Left ventricle myocardium inferior (tissue), 1 donor: ENCODE measurements at places on chromosomes 16 and 17. TPM values are rescaled to one million over a fixed set of nuclear protein-coding genes. Genes with fewer than 3 reads are reported as not detected.
A peak's percentile ranks its signal among the peaks of the same experiment; 100 is the strongest.

- DNase-seq = no peak
Measured at GRCh38 chr16:3266873-3267537, 10.6 kb upstream of the MEFV start.

The VMO1 gene
- total RNA-seq = 0.63 TPM

The KRT34 gene
- total RNA-seq = not detected

DNA sequence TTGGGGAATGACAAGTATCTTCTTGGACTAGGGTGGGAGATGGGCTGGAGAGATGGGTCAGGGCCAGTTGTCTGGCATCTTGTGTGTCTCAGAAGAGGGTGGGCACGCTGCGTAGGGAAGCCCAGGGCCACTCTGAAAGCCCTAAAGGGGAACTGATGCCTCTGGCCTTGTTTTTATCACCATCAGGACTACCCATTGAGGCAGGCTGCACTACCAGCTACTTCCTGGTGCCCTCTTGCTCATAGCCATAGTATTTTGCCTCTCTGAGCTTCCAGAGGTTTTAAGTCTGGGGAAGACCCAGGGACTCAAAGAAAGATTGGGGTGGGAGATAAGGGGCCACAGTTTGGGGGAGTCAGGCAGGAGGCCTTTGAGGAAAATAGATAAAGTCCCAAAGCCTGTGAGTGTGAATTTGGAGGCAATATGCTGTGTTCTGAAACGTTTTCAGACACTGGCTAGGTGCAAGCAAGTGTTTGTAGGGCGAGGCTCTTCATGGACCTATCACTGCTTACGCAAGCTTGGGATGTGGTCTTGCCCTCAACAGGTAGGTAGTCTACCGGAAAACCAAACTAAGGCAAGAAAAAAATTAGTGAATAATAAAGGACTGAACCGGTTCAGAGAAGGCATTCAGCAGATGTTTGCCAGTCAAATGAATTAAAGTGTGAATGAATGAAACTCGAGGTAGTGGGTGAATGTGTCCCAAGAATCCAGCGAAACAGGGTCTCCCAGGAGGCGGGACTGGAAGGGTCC lies 688 bp upstream of the ITGB3 start:
- DNase-seq = no peak

The MYH2 gene
- 0.33 TPM for total RNA-seq

The KRT12 gene
- total RNA-seq = not detected

DNA sequence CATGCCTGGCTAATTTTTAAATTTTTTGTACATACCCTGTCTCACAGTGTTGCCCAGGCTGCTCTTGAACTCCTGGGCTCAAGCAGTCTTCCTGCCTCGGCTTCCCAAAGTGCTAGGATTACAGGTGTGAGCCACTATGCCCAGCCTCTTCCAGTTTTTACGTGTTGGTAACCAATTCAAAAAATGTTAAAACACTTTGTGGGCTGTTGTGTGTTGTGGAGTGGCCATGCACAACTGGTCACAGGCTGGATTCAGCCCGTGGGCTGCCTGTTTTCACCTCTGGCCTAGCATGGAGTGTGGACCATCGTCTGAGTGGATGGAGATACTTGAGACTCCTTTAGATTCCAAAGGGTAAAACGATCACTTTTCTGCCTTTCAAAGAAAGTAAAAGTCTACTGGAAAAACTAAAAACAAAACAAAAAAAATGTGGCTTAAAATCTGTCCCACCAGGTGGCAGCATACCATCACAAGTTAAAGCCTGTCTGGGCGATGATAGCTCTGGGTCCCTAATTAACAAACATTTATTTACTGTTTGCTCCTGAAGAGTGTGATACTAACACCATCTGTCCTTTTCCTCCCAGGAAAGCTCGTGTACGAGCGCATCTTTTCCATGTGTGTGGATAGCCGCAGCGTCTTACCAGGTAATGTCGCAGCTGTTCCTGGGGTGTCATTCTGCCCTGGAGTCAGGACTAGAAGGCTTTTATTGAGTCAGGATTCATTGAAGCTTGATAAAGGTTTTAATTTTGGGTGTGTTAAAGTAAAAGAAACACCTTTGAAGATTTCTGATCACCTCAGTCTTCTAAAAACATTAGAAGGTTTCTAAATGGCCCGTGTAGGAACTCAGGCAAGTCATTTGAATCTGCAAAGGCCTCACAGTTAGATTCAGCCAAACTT lies 45.8 kb downstream of the VPS35L start:
- DNase-seq = no peak

The NATD1 gene
- 17.7 TPM for total RNA-seq

The SLC43A2 gene
- 4.0 TPM for total RNA-seq

- no peak for DNase-seq
Measured at GRCh38 chr17:206941-207560, 25.6 kb upstream of the DOC2B start.

DNA sequence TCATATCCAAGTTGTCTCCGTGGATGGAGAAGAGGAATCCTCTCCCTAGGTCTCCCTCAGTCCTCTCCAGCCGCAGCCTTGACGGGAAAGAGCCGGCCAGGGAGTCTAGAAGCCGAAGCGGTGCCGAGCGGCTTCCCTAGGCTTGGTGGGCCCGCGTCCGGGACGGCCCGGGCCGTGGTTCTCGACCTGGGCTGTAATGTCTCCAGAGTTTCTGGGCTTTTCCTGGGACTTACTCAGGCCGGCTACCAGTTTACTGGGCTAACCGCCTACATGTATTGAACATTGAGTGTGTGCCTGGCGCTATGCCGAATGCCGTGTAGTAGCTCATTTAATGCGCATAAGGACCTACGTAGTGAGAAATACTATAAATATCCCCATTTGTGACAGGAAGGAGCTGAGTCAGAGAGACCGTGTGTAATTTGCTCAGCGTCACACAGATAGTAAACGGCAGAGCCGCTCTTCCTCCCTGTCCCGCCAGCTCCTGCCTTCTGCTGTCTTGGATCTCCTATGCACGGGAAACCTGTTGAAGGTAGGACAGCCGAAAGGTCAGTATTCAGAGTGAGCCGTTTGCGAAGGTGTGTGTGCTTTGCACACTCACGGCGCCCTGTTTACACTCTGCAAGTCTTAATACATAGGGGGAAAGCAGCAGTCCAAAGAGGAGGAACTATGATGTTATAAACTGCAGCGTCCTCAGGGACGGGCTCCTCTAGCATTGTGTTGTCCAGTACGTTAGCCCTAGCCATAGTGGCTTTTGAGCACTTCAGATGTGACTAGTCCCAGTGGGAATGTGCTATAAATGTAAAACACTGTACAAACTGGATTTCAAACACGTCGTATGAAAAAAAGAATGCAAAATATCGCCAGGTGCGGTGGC lies 723 bp upstream of the SPAG5 start:
- peak; percentile 52 for DNase-seq

- DNase-seq = no peak
Measured at GRCh38 chr17:33435721-33436301, 142.7 kb upstream of the ASIC2 start.

DNA sequence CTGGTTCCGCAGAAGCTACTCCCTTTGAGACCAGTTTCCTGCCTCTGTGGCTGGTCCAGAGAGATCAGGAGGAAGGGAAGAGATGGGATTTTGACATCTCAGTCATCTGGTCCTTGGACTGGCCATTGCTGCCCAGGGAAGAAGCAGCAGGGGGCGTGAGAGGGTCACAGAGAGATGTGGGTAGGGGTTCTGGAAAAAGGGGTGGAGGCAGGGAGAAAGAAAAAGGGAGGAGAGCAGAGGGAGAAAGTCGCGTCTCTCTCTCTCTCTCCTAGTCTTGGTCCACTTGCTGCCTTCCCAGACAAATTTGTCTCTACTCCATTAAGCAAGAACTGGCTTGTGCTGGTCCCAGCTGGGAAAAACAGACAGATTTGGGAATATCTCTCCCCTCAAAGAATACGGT lies 4.4 kb downstream of the SHBG start:
- peak; percentile 46 for DNase-seq

DNA sequence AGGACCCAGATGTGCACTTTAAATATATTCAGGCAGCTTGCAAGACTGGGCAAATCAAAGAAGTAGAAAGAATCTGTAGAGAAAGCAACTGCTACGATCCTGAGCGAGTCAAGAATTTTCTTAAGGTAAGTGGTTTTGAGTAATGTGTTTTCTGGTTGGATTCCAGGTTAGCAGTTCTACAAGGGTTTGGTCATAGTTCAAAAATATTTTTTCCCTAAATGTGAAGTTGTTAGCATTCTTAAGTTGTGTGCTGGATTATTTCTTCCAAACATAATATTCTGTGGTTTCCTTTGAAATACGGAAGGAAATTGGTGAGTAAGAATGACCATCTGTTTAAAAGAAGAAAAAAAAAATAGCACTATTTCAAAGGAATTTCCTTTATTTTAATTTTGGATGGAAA lies 38.4 kb downstream of the PTRH2 start:
- no peak for DNase-seq

The ABCC11 gene
- 0.05 TPM for total RNA-seq

DNA sequence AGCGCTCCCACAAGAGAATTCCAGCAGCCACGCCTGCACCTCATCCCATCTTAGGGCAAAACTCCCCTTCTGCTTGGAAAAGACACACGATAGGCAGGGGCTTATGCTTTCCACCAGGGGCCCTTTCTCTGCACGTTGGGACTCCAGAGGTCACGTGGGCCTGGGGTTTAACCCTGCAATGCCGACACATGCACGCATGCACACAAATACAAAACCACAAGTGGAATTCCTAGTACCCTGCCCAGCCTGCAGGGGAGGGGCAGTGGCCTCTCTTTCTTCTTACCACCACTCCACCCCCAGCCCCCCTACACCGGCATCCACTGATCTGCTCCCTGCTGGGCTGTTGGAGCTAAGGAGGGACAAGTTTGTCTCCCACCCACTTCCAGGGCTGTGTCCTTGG lies 16.8 kb upstream of the CCDC182 start:
- no peak for DNase-seq

DNA sequence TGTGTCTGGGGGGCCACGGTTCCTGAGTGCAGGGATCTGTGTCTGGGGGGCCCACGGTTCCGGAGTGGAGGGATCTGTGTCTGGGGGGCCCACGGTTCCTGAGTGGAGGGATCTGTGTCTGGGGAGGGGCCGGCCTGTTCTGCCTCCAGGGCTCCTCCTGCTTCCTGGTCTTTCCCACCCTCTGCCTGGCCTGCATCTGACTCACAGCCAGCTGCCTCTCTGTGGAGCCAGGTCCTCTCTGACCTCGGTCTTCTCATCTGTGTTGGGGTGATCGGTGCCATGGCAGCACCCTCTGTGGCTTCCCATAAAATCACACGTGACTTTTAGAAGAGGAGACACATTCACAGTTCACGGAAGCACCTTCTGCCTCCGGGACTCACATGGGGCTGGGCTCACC lies 50.3 kb downstream of the ZFPM1 start:
- DNase-seq = no peak

GRCh38 chr17:31058976-31059375 lies 35.8 kb upstream of the NF1 start:
- DNase-seq = no peak

DNA sequence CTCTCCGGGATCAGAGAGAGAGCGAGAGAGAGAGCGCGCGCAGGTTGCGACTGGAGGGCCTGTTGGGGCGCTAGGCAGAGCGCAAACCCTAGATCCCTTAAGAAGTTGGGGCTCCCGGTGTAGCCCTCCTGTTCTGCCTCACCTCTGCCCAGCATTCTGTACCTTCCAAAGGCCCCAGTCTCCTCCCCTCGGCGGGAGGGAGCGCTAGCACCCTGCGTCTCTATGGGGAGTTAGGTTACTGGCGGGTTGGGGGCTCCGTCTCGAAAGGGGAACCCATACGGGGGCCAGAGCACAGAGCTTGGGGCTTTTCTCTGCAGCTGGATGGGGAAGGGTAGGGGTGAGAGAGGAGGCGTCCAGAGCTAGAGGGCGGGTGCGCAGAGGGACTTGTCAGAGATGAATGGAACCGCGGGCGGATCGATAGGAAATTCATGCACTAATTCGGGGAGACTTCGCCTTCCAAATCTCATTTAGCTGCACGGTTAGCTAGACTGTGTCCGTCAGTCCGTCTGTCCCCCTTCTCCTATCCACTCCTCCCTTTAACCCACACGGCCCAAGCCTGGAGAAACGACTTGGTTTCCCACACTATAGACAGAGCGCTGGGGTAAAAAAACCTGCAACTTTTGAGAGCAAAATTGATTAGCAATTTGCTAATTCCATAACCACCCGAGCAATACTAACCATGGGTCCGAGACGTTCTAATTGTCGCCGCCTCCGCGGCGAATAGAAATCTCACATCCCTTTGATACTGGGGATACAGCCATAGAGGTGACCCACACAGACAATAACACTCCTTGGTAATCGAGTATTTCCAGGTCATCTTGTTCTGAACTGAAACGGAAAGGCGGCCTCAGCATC lies 693 bp upstream of the HOXB4 start:
- DNase-seq = no peak

- DNase-seq = no peak
Measured at GRCh38 chr17:72597354-72598087, 476.7 kb downstream of the SOX9 start.

DNA sequence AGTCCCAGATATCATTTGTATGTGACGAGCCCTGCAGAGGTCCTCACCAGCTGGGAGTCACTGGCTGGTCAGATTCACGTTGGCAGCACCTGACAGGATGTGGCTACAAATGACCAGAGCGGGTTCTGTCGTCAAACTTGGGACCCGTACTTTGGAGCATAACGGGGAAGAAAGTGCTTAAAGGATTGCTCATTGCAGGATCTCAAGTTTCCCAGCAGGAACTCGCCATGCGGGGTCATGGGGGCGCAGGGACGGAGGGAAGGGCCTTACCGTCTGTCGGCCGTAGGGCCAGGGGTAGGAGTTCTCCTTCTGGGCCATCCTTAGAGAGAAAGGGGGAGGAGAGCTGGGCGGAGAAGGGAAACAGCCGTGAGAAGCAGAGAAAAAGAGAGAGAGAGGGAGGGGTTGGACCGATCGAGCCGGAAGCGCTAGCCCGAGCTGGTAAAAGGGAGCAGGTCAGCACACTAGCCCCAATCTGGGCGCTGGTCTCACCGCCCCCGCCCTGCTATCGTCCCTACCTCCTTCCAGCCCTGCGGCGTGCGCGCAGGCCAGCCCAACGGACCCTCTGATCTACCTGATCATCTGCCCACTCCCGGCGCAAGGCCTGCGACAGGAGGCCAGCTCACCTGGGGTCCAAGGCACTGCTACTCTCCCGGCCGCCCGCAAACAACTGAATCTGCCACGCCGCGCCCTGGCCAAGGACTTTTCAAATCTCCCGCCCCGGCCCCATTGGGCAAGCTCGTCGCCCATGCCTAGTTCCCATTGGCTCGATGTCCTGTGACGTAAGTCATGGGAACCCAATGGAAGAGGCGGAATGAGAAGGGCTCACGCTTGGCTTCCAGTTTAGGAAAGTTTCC lies at the start of gene AURKB:
AURKB (minus strand) TSS at position 669 of the 854 bp plus-strand sequence; CDS start at position 318, 351 bp downstream.
- peak; percentile 92 for DNase-seq

The PRR11 gene
- total RNA-seq = 1.5 TPM

The CCL1 gene
- total RNA-seq = not detected

The NPTX1 gene
- total RNA-seq = not detected
